ENCODE measurements at places on chromosomes 3 and 15. TPM values are rescaled to one million over a fixed set of nuclear protein-coding genes. Genes with fewer than 3 reads are reported as not detected.
A peak's percentile ranks its signal among the peaks of the same experiment; 100 is the strongest.

DNA sequence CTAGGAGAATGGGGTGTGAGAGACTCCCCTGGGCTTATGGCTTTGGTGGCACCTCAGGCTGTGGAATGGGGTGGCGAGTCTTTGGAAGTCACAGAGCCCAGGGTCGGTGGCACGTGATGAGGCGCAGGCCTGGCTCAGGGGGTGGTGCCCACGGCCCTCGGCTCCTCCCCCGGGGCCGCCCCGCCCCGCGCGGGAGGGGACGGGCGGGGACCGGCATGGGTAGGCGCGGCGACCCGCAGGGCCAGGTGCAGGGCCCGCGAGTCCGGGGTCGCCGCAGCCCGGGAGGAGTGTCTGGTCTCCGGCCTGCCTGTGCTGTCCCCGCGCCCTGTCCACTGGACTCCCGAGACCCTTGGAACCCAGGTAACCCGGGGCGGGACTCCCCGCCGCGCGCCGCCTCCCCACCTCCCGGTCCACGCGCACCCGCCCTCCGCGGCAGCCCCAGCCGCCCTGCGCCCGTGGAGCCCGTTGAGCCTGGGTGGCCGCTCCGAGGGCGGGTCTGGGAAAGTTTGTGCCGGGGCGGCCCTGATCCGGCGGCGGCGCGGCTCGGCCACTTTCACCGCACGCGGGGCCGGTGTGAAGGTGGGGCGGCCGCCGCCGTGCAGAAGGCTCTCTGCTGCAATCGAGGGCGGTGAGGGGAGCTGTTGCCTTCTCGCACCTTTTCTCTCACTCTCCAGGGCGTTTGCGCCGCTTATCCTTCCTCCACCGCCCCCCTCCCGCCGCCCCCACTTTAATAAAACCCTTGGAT is at the start of gene PAQR5:
PAQR5 (plus strand) TSS at position 216 of the 745 bp plus-strand sequence. CDS start 61,169 bp downstream, outside the sequence.
- no peaks in the 10 kb centered on the region for H3K36me3 ChIP-seq
- H3K4me1 ChIP-seq = peaks cover 7% of the 10 kb centered on the region
- peak within 1 kb of the TSS; percentile 54 for H3K4me3 ChIP-seq
- no peaks in the 10 kb centered on the region for H3K27me3 ChIP-seq
- no peak for DNase-seq
- no peak within 1 kb of the TSS for H3K27ac ChIP-seq

DNA sequence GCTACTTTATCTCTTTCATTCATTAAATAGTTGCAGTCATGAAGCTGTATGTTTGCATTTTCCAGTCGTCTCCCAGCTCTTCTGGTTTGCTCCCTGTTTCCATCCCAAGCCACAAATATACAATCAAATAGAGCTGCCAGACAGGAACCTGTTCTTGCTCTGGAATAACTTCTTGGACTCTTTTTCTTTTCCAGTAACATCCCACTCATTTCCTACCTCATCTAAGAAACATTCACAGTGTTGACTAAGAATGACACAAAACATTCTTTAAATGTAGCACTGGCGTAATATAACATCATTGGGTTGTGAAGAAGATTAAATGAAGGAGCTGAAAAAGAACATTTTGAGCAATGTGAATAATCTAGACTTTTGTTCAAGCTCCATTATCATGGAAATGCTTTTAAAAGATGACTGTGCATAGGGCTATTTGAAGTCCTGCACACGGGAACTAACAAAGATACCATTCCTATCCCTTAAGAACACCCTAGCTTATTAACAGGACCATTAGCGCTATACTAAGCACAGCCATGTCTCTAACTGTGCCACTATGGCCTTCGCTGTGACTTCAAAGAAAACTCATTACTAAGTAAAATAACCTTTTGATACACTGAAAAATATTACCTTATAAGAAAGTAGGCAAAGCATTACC is 574.0 kb downstream of the NAALADL2 start:
- H3K36me3 ChIP-seq = no peaks in the 10 kb centered on the region
- no peak overlapping the region for H3K27ac ChIP-seq
- H3K27me3 ChIP-seq = no peaks in the 10 kb centered on the region
- no peak overlapping the region for H3K4me3 ChIP-seq

GRCh38 chr15:88835646-88836045 is 32.4 kb downstream of the ACAN start:
- no peak for DNase-seq
- no peak overlapping the region for H3K4me3 ChIP-seq
- no peak overlapping the region for H3K27ac ChIP-seq
- no peaks in the 10 kb centered on the region for H3K36me3 ChIP-seq
- no peaks in the 10 kb centered on the region for H3K4me1 ChIP-seq

- no peak overlapping the region for H3K27ac ChIP-seq
- H3K4me3 ChIP-seq = no peak overlapping the region
- DNase-seq = no peak
- no peaks in the 10 kb centered on the region for H3K4me1 ChIP-seq
- no peaks in the 10 kb centered on the region for H3K27me3 ChIP-seq
These were observed 309.0 kb downstream of the GBE1 start for GRCh38 chr3:81452418-81452817.

The TMEM42 gene
- 8.8 TPM for total RNA-seq

The ARRDC4 gene
- total RNA-seq = 3.2 TPM
